Central memory CD8-positive, alpha-beta T cell (primary cell): ENCODE measurements at places on chromosomes 16 and 17.

- H3K27me3 ChIP-seq, result no peaks in the 10 kb centered on the region
- peaks cover 36% of the 10 kb centered on the region for H3K4me1 ChIP-seq
- peak overlapping the region; percentile 58 for H3K27ac ChIP-seq
- no peak overlapping the region for H3K4me3 ChIP-seq
- DNase-seq, result no peak
- peaks cover 31% of the 10 kb centered on the region for H3K36me3 ChIP-seq
These were observed 15.3 kb downstream of the LCMT1 start for GRCh38 chr16:25126820-25127232.

GRCh38 chr17:45413498-45413923 is 19.2 kb downstream of the ARHGAP27 start:
- no peak overlapping the region for H3K27ac ChIP-seq
- DNase-seq, result no peak
- H3K27me3 ChIP-seq, result no peaks in the 10 kb centered on the region
- H3K4me1 ChIP-seq, result peaks cover 43% of the 10 kb centered on the region

DNA sequence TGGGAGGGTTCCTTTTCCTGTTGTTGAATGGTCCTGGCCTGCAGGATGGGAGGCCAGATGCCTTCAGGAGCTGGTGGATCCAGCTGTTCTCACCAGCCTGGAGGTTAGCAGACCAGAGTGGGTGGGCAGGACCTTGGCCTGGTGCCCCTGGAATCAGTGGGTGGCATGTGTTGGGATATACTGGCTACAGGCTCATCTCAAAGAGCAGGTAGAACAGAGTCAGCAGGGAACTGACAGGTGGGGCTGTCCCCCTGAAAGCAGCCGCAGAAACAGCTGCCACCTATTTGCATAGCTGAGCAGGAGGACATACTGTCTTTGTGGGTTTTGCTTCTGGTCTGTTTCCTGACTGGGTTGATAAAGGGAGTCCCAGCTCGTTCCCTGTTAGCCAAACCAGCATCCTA is 144.1 kb downstream of the RAB11FIP4 start:
- H3K27me3 ChIP-seq, result no peaks in the 10 kb centered on the region
- H3K4me1 ChIP-seq, result peaks cover 5% of the 10 kb centered on the region
- peak overlapping the region; percentile 51 for H3K27ac ChIP-seq
- no peak for DNase-seq

GRCh38 chr17:41585301-41586056 is 1.2 kb downstream of the KRT14 start:
- H3K4me3 ChIP-seq, result no peak overlapping the region
- H3K27ac ChIP-seq, result no peak overlapping the region
- H3K36me3 ChIP-seq, result no peaks in the 10 kb centered on the region

DNA sequence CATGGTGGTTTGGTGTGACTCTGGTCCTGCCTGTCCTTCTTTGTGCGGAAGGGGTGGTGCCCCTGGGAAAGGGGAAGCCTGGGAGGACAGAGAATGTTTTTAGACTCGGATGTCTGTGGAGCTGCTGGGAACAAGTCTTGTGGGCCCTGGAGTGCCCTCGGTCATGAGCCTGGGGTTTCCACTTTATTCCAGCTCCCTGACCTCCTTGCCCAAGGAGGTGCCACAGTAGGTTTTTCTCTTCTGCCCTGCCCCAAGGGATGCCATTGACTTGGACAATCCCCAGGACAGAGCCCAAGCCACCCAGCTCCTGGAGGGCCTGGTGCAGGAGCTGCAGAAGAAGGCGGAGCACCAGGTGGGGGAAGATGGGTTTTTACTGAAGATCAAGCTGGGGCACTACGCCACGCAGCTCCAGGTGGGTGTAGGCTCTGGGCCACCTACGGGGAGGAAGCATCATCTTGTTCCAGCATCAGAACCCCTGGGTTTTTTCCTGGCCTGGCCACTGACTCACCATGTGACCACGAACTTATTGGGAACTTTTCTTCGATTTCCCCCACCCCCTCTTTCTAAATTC is 1.4 kb downstream of the STAT5A start:
- H3K27me3 ChIP-seq, result no peaks in the 10 kb centered on the region
- H3K36me3 ChIP-seq, result peaks cover 42% of the 10 kb centered on the region
- peaks cover 65% of the 10 kb centered on the region for H3K4me1 ChIP-seq
- H3K4me3 ChIP-seq, result peak overlapping the region; percentile 96
- no peak for DNase-seq
- peak overlapping the region; percentile 98 for H3K27ac ChIP-seq

DNA sequence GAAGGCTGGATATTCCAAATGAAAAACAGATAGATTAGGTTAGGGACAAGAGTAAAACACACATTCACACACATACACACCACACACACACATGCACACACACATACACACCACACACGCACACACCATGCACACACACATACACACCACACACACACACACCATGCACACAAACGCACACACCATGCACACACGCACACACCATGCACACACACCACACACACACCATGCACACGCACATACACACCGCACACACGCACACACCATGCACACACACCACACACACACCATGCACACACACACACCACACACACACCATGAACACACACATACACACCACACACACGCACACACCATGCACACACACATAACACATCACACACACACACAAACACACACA is 203.7 kb upstream of the ZFHX3 start:
- H3K36me3 ChIP-seq, result no peaks in the 10 kb centered on the region
- no peak for DNase-seq
- no peak overlapping the region for H3K4me3 ChIP-seq

GRCh38 chr17:2939714-2940351 is 123.6 kb downstream of the OR1D5 start:
- H3K4me3 ChIP-seq, result no peak overlapping the region
- H3K4me1 ChIP-seq, result peaks cover 51% of the 10 kb centered on the region
- H3K36me3 ChIP-seq, result peaks cover 15% of the 10 kb centered on the region
- no peak overlapping the region for H3K27ac ChIP-seq
- no peaks in the 10 kb centered on the region for H3K27me3 ChIP-seq
- DNase-seq, result no peak

GRCh38 chr16:72255786-72256185 is 83.8 kb upstream of the PMFBP1 start:
- no peak for DNase-seq
- no peaks in the 10 kb centered on the region for H3K36me3 ChIP-seq
- H3K27ac ChIP-seq, result no peak overlapping the region
- no peak overlapping the region for H3K4me3 ChIP-seq
- peaks cover 6% of the 10 kb centered on the region for H3K27me3 ChIP-seq

GRCh38 chr17:4006165-4006589 is 41.9 kb upstream of the ATP2A3 start:
- H3K27ac ChIP-seq, result no peak overlapping the region
- no peaks in the 10 kb centered on the region for H3K4me1 ChIP-seq
- no peak overlapping the region for H3K4me3 ChIP-seq

DNA sequence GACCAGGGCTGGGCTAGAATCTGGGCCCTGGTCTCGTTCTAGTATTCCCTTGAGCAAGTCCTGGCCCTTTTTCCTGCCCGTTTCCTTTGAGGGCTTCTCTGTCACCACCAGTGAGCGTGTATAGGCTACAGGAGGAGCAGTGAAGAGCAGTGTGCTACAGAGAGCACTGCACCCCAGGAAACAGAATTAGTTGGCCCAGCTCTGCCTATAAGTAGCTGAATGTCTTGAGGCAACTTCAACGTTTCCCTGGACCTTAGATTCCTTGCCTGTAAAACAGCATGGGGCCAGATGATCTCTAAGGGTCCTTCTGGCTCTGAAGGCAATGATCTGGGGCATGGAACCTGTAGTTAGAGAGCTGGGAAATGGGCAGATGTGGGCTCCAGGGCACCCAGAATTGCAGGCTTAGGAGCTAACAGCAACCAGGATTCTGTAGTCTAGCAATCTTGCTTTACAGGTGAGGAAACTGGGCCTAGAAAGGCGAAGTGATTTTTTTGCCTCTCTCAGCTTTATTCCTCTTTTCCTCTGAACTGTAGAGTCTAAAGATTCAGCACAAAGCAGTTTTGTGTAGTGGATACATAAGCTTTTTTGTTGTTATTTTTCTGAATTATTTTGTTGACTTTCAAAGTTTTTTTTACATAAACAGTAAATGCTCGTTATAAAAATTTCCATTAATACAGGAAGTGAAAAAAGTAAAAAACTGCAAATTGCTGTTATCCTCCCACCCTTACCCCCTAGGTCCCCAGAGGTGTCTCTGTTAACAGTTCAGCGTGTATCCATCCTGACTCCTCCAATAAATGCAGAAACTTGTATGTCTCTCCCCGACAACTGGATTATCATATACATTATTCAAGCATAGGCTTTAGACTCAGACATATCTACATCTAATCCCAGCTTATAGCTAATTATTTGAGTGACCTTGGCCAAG is 1.7 kb upstream of the MYL4 start:
- no peak overlapping the region for H3K4me3 ChIP-seq
- peaks cover 3% of the 10 kb centered on the region for H3K36me3 ChIP-seq
- peaks cover 56% of the 10 kb centered on the region for H3K4me1 ChIP-seq
- no peak for DNase-seq
- peak overlapping the region; percentile 95 for H3K27ac ChIP-seq
- no peaks in the 10 kb centered on the region for H3K27me3 ChIP-seq

GRCh38 chr17:2750721-2751120 is 1.3 kb upstream of the CCDC92B start:
- peaks cover 53% of the 10 kb centered on the region for H3K27me3 ChIP-seq
- DNase-seq, result no peak
- no peak overlapping the region for H3K4me3 ChIP-seq
- H3K4me1 ChIP-seq, result no peaks in the 10 kb centered on the region
- H3K27ac ChIP-seq, result no peak overlapping the region

- H3K36me3 ChIP-seq, result peaks cover 19% of the 10 kb centered on the region
- no peak overlapping the region for H3K27ac ChIP-seq
- H3K4me1 ChIP-seq, result peaks cover 50% of the 10 kb centered on the region
- H3K4me3 ChIP-seq, result peak overlapping the region; percentile 77
These were observed 863 bp downstream of the ADCY9 start for GRCh38 chr16:4115209-4115948.
